ENCODE measurements at places on chromosomes 4 and X.

DNA sequence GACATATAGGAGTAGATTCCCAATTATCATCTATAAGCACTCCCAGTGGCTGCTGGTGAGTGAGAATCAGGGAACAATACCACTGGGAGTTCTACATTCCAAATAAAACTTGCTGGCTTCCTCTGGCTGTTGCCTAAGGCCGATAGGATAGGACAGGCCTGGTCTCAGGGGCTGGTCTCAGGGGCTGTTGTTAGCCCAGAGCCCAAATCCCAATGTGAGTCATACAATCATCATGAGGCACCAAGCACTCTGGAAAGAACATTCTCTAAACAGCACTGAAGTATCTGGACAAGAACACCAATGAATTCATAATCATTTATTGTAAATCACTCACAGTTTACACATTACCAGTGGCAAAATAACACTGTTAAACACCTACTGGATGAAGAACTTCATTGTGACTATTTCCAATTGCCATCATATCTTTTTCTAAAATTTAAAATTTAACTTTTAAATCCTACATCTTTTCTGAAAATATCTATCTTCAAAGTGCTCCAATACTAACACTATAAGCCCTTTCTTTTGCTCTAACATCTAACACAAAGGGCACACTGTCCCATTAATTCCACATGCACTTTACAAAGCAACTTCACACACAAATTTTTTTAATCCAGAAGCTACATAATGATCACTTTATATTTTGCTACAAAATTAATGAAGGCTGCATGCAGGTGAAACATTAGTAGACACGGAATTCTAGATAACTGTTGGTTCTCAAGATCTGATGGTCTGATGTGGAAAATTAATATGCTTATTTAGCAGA is 67.6 kb upstream of the TMEM150C start:
- DNase-seq = no peak

- no peak for DNase-seq
Observed at GRCh38 chrX:138018145-138018799, 452.3 kb downstream of the ZIC3 start.

DNA sequence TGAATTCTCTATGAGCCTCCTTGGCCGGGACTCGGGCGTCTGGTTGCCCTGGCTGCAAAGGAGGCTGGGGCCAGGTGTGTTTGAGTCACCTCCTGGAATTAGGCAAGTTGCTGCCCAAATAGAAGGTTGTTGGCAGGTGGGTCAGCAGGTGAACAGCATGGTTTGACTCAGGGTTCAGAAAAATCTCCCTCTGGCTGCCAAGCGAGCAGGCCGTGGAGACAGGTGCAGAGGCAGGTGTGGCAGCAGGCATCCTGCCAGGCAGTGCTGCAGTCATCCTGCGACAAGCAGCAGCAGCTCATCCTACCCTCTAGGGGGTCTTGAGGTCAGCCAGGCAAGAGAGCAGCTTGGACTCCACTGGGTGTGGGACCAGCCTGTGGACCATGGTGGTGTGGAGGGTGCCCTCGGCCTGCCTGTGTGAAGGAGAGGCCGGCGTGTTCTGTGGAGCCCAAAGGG is 8.2 kb downstream of the MSANTD1 start:
- no peak for DNase-seq

- DNase-seq = no peak
Observed at GRCh38 chr4:163665521-163666331, 171.2 kb downstream of the TMA16 start.

DNA sequence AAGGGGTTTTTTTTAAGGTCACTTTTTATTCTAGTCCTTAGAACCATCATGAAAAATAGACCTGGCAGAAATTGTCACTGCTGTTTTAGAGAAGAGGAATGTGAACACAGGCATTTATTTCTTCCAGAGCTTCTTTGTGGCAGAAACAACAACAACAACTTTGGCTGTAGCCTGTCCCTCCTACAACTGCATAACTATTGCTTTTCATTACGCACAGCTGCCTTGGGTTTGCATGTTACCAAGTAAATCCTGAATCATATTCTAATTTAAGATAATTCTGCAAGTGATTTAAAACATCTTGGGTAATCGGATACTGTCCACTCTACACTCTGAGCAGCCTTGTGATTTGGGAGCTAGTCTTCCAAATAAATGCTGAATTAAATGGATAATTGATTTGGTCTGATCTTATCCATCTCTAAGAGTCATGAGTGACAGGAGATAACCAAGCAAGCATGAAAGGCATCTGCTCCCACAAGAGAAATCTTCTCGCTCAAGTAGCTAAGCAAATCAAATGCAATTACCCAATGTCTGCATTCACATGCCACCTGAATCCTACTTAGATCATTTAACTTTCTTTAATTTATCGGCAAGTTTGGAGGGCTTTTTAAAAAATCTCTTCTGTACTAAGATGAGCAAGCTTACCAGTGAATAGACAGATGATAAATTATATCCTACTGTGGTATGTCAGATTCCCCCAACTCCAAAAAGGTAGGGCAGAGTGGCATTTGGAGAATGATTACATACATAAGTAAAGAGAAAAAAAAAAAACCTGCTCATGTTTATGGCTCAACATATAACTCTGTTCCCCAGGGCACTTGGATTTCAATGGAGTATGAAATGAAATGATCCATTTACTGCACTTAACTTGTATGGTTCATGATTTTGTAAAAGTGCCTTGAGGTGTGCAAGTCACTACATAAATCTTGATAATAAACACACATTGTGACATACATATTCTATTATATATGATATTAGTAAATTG is 73.6 kb downstream of the EGF start:
- DNase-seq = no peak

DNA sequence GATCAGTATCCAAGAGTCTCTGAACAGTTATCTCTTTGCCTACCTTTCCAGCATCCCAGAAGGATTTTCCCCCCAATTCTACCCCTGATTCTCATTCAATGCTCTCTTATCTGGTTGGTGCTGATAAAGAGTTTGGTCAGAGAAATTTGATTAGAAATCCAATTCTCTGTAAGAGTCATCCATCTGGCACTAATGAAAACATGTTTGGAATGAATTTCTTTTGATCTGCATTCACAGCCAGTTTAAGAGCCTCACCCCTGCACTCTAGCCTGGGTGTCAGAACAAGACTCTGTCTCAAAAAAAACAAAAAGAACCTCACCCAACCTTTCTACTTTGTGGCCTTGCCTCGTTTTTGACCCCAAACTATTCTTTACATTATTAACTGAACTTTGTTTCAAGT is 122.1 kb downstream of the MANBA start:
- DNase-seq = no peak

- DNase-seq = no peak
Observed at GRCh38 chr4:84875636-84876371, 90.7 kb downstream of the WDFY3 start.

DNA sequence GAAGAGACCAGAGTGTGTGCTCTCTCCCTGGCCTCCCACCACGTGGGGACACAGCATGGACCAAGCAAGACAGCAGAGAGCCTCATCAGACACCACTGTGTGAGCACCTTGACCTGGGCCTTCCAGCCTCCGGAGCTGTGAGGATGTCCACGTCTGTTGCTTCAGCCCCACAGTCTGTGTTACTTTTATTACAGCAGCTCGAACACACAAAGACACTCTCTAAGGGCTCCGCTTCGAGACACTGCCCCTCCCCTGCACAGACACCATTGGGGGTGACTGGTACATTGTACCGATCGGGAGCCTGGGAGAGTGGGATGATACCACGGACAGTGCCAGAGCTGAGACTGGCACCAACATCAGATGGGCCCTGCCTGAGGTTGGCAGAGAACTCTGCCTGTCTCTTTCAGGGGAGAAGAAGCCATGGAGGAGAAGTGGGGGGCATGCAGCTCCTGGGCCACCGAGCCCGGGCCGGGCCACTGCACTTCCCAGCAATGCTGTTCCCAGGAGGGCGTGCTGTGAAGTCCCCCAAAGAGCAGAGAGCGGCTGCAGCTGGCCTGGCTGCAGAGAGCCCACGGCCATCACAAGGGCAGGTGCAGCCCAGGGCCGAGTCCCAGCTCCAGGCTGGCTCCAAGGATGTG is 48.1 kb upstream of the HMX1 start:
- DNase-seq = no peak

Measured in CD4-positive, alpha-beta T cell treated with Interleukin-21 for 1 hour (primary cell).